ENCODE measurements at places on chromosomes 4 and X.
A peak's percentile ranks its signal among the peaks of the same experiment; 100 is the strongest.

DNA sequence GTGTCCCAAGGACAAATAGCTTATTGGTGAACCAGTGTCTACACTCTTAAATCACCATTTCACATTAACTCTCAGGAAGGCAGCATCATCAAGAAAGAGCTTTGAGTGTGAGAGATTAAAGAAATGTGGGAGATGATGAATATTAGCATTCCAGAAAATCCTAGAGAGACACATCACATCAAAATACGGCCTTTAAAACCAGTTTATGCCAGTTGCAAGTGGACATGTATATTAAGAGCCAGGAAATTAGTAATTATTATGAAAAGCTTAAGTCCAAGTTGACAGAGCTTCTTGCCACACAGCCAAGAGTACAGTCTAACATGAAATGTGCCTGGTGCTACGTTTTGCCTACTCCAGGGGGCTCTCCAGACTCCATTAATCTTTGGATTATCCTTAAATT lies 503.0 kb upstream of the BOD1L1 start:
- no peak for DNase-seq

- DNase-seq = peak; percentile 9
These were observed 14.7 kb upstream of the PDE6B start for GRCh38 chr4:610411-611261.

DNA sequence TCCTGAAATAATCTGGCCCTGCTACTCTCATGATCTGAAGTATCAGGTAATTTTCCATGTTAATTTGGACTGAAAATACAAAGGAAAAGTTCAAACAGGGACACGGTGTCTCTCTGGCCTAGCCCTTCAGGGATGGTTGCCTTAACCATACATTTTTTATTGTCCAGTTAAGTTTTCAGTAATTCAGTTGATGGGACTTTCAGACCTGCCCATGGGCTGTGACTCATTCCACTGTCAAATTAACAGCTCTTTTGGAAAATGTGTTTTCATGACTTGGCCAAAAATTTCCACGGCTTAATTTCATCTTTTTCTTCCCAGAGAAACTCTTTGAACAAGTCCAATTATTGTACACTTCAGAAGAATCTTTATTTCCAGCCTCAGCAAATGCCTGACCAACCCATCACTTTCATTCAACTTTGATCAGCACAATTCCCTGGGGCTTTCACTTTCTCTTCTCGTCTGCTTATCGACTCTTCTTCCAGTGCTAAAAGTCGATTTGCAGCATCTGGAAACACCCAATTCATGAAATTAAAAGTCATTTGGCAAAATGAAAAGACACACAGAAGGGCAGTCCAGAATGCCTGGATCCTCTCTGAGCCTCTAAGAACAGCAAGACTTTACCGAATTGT lies 293.9 kb downstream of the RAB28 start:
- DNase-seq = no peak

- no peak for DNase-seq
These were observed 23.7 kb upstream of the GLRA2 start for GRCh38 chrX:14505648-14506047.

- DNase-seq = no peak
These were observed 6.0 kb downstream of the CPZ start for GRCh38 chr4:8598391-8599090.

DNA sequence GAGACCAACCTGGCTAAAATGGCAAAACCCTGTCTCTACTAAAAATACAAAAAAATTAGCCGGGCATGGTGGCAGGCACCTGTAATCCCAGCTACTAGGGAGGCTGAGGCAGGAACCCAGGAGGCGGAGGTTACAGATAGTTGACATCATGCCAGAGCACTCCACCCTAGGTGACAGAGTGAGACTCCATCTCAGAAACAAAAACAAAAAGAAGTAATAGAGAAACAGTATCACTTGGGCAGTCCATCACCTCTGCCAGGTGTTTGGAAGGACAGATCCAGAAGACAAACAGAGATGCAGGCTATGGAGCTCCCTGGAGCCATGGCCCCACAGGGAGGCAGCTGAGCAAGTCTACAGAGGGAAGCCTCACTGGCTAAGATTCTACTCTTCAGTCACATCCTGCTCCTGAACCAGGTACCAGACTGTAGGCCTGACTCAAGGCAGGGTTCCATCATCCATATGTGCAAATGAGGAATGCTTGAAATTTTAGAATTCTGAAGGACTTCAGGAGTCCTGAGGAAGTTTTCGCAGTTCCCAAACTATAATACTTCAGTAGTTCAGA lies 81.4 kb upstream of the CPEB2 start:
- no peak for DNase-seq

DNA sequence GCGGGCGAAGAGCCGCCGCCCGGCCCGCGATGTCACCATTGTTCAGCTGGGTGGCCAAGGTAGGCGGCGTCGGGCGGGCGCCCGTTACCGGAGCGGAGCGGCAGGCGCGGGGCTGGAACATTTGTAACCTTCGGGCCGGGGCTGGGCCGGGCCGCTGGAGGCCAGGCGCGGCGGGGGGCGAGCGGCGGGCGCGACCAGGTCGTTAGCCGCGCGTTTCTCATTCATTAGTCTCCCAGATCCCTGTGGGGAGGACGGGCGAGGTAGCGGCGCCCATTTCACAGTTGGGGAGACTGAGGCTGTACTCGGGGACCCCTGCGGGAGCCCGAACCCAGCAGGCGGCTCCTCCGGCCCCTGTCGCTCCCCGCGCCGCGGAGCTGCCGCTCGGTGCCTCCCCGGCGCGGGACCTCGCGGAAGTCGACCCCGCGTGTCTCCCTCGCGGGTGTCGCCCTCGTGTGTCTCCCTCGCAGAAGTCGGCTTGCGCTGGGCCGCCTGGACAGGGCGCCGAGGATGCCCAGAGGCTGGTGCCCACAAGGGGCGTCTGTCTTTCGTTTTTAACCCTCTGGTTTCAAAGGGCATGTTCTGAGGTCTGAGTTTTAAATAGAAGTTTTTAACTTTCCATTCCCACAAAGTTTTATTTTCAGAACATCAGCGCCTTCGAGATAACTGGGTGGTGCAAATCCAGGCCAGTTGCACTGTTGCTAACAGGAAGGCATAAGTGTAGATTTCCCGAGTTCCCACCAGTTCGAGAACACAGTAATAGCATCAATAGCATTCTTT lies 17.5 kb downstream of the PTTG2 start:
- no peak for DNase-seq

- DNase-seq = no peak
These were observed 21.7 kb downstream of the LETM1 start for GRCh38 chr4:1834047-1834775.

DNA sequence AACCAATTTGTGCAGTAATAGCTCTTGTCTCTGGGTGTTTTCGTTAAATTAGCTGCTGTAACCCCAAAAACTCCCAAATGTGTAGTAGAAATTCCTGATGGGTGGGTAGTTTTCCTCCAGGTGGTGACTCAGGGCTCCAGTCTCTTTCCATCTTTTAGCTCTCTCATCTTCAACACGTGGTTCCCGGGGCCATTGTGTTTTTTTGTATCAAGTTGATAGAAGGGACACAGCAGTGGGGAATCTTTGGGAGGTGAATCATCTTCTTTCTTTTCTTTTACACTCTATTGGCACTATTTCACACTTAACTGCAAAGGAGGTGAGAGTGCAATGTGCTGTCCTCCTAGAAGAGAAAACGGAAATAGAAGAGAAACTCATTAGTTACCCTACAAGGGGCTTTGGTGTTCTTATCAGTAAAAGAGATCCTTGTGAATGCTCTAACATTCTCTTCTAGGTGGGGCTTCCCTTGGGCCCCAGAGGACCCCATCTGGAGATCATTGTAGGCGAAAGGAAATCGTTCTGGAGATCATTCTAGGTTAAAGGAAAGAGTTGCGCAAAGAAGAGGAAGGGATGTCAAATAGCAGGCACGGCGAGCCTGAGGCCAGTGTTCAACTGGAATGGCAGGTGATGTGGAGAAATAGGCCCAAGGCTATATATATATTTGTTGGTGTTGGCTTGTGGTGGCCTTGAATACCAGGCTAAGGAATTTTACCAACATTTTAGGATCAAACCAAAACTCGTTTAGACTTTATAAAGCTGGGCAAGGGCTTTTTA lies 68.2 kb upstream of the ACSL1 start:
- no peak for DNase-seq

- no peak for DNase-seq
These were observed 17.8 kb downstream of the ZDHHC9 start for GRCh38 chrX:129825746-129826505.

- DNase-seq = no peak
These were observed 101.4 kb upstream of the GPC4 start for GRCh38 chrX:133516686-133517085.

DNA sequence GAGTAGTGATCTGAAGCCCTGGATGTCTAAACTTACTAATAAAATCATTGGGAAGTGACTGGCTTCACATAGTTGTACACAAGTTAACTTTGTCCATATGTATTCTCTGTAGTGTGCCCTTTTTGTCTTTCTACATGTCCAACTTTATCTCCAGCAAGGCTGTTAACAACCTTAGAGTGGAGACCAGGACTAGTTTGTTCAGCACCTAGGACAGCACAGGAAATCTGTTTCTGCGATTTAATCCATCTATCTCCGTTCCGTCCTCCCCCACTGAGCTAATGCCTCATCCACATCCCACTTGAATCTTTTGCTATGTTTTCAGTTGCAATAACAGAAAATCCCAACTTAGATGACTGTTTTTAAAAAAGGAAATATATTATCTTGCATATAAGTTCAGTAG lies 3.4 kb upstream of the ARR3 start:
- no peak for DNase-seq

DNA sequence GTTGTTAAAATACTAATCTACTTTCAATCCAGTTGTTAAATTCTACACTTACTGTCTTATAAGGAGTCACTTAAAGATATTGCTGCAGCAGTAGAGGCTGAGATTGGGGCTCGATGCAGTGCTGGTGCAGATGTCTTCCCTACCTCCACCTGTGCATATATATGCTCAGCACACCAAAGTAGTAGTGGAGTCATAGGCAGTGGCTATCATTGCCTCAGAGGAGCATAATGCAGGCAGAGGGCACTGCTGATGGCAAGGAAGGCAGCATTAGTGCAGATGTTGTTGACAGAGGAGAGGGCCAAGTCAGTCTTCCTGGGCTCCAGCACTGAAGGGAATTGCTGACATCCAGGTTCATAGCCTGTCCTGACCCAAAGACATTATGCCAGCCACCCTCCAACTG lies 35.1 kb downstream of the INPP4B start:
- no peak for DNase-seq

DNA sequence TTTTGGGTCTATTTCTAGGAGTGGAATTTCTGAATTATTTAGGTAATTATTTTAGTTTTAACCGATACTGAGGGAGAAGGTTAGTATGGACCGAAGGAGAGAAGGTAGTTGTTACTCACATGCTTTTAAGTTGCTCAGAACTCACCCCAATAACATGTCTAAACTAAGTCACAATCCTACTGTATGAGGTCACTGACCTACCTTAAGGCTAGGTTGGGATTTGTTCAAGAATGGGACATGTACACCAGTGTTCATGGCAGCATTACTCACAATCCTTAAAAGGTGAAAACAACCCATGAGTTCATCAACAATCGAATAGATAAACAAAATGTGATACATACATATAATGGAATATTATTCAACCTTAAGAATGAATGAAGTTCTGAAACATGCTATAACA lies 90.5 kb downstream of the MSN start:
- DNase-seq = no peak

- no peak for DNase-seq
These were observed 21.3 kb downstream of the SHROOM2 start for GRCh38 chrX:9807355-9808182.

DNA sequence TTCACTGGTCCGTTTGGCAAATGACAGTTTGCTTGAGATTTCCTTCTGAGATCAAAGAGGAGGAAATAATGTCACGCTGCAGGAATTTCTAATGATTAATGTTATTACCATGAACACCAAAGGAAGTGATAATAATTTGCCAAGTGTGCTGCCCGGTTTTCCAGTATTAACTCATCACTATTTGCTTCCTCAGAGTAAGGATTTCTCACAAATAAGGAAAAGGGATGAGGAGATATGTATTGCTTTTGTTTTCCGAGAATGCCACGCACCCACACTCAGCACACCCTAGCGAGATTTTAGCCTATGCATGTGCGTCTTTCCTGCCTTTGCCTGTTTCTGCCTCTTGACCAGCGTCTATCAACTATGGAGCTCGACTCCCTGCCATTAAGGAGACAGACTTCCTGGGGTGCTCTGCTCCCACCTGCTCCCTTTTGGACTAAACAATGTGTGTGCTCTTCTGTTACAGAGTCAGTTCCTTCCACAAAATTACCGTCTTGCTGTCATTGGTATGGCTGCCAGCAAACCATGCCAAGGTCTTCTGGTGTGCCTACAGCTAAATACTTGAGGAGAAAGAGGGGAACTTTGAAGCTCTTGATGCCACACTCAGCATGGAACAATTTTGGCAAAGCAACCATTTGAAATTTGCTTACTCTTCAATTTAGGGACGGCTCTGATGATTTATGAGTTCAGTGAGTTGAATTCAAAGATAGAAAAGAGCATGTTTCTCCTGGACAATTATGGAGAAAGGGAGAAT lies 393.1 kb upstream of the ZFP42 start:
- DNase-seq = no peak

DNA sequence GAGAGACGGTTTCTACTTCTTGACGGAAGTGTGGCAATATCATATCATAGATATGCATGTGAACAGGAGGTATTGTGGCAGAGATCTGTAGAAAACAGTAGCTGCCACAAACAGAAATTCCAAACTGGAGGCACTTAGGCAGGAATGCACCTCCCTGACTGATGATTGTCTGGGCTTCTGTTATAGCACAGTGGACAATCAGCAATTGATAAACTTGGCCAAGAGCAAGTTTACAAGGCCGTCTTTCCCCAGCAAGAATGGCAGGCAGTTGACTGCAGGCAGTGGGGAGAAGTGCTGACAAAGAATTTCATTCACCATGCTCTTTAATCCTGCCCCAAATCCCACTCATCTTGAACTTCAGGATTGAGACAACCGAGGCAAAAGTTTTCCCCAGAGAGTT lies 114.4 kb upstream of the STOX2 start:
- no peak for DNase-seq

DNA sequence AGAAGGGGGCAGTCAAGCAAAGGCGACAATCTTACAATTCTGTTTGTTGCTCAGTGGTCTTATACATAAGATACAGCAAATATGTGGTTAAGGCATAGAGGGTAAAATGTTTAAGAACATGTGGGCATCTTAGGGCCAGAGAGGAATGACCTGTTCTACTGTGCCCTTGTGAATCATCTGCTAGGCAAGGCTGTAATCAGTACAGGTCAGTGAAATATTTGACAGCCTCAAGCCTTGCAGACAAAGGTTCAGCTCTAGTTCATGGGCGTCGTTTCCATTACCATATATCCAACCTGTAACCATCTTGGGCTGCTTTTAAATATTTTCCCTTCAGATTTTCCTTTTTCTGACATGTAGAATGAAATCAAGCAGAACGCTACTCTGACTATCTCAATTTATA lies 37.3 kb downstream of the AGA start:
- DNase-seq = no peak

- no peak for DNase-seq
These were observed 75.0 kb downstream of the FAM13A start for GRCh38 chr4:88981993-88982392.

All from HFF-Myc (cell line).